ENCODE measurements at places on chromosomes 7 and 10.

GRCh38 chr7:150849204-150849775 lies 3.0 kb upstream of the AOC1 start:
- DNase-seq: no peak

DNA sequence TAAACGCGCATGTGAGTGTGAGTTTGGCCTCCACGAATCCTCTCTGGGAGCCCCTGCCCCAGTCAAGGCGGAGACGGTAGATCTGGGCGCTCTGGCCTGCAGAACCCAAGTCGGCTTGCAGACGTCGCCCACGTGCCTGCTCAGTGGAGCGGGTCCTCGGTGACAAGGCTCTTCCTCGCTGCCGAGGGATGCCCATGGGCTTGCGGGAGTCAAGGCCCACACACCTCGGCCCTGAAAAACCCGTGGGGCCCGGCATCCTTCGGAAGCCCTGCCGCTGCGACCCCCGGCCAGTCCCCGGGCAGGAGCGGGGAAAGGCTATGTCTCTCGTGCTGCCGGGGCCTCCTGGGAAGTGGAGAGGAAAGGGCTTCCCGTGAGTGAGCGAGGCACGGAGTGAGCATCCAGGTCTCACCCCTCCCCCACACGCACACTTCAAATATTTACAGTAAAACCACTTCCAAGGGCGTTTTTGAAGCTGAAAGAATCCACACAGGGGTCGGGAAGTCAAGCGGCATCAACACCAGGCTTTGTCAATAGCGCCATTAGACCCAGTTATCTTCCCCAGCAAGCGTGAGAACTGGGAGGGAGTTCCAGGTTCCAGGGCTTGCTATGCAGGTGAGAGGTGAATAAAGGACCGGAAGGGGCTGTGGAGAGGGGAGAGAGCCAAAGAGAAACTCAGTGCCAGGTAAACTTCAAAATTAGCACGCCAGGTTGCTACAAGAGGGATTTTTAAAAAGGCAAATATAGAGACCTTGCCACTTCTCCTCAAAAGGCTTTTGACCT lies 1.1 kb upstream of the MNX1 start:
- no peak for DNase-seq

- DNase-seq: no peak
Observed at GRCh38 chr7:115600207-115600606, 430.4 kb downstream of the TFEC start.

- no peak for DNase-seq
Observed at GRCh38 chr10:132255489-132256344, 52.0 kb downstream of the STK32C start.

DNA sequence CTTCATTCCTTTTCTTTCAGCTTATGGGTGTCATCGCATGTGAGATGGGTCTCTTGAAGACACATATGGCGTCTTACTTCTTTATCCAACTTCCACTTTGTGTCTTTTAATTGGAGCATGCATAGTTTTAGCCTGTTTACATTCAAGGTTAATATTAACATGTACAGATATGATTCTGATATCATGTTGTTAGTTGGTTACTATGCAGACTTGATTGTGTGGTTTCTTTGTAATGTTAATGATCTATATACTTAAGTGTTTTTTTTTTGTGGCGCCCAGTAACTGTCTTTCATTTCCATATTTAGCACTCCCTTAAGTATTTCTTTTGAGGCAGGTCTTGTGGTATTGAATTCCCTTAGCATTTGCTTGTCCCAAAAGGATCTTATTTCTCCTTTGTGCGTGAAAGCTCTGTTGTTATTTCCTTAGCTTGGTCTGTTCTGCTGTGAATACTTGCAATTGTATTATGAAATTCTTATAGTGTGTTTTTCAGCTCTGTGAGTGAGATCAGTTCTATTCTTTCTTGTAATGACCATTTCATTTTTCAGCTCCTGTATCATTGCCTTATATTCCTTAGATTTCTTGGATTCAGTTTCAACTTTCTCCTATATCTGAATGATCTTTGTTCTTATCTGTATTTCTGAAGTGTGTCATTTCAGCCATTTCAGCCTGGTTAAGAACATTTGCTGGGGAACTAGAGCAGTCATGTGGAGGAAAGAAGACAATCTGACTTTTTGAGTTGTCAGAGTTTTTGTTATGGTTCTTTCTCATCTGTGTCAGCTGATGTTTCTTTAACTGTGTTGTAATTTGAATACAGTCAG lies 88.4 kb downstream of the ABCA13 start:
- DNase-seq: no peak

DNA sequence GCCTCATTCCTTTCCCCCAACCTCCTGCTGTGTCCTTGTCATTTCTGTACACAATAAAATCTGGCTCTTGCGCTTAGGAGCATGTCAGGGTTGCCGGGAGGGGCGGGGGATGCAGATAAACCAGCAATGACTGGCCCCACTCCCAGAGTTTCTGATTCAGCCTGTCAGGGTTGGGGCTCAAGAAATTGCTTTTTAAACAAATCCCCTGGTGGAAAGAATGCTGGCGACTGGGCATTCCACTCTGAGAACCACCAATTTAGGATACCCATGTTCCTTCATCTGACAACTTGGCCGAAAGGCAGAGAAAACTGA lies 376.4 kb downstream of the TCERG1L start:
- DNase-seq: no peak

GRCh38 chr7:84914598-84914997 lies 272.3 kb downstream of the SEMA3D start:
- no peak for DNase-seq

- DNase-seq: no peak
Observed at GRCh38 chr7:18624459-18624858, 128.9 kb downstream of the HDAC9 start.

DNA sequence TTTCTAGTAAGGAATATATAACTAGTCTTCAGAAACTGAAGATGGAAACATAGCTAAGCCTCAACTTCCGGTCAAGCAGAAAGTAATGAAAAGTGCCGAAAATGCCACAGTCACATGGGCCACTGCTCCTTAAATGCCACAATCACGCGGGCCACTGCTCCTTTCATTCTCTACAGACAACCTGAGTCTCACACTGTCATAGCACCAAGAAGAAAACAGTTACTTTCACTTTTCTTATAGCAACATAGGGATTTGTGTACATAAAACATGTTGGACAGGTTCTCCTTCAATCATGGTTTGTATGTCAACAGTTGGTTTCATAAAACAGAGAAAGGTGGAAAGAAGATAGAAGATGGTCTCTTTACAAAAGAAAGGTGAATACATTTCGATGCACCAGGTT lies 48.6 kb upstream of the NOBOX start:
- DNase-seq: no peak

DNA sequence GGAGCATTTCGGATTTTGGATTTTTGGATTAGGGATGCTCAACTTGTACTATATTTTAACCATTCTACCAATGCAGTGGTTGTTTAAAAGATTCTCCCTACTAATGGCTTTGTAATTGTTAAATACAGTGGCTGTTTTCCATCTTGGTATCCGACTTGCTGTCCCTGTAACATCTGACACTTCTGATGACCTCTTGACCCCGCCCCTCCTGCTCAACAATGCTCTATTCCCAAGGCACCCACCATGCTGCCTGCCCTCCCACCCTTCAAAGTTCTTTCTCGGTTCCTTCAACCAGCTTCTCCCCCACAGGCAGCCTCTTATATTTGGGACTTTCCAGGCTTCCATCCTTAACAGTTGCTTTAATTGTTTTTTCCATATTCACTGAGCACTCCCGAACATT lies 2.0 kb downstream of the PRTFDC1 start:
- DNase-seq: no peak

DNA sequence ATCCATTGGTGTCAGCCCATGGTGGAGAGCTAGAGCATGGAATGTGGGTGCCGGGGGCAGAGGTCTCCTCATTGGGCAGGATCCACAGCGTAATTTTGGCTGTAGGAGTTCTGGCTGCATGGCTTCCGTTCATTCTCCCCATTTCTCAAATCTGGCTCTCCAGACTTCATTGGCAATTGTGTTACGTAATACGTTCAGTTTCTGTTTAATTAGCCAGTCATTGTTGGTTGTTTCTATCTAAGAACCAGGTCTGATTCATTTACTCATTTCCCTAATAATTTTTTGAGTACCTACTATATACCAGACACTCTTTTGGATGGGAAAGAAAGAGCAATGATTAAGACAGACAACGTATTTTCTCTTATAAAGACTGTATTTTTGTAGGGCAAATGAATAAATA lies 299.6 kb downstream of the CSTF2T start:
- DNase-seq: no peak

GRCh38 chr7:12519682-12520009 lies 50.9 kb upstream of the SCIN start:
- DNase-seq: no peak

DNA sequence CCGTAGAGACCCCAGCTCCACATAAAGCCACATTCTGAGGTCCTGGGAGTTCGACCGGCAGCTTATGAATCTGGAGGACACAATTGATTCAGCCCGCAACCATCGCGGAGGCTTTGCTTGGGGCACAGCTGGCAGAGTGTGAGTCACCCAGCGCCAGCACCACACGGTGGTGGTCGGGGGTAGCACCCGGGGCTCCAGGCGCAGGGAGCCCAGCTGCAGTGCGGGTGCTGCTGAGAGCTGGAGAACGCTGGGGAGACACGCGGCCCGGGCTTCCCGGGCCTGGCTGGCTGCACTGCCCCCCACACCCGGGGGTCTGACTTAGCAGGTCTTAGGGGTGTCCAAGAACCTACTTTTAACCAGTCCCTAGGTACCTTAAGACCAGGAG lies 87.9 kb downstream of the PAXIP1 start:
- DNase-seq: no peak

- DNase-seq: no peak
Observed at GRCh38 chr10:63446716-63447440, 18.9 kb downstream of the JMJD1C start.

DNA sequence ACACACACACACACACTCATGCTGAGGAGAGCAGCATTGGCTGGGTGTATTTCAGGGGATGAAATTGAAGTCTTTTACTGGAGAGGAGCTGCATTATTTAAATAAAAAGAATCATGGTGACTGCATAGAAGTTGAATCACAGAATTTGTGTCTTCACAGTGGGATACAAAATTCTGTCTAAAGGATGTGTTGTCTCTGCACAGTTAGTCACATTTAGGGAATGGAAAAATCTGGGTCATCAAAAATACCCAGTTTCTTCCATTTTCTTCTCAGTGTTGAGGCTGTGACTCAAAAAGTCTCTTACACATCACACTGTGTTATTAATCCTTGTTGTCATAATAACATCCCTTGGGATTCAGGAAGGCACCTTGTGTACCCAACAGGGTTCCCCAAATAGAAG lies 10.9 kb downstream of the PAPSS2 start:
- DNase-seq: no peak

DNA sequence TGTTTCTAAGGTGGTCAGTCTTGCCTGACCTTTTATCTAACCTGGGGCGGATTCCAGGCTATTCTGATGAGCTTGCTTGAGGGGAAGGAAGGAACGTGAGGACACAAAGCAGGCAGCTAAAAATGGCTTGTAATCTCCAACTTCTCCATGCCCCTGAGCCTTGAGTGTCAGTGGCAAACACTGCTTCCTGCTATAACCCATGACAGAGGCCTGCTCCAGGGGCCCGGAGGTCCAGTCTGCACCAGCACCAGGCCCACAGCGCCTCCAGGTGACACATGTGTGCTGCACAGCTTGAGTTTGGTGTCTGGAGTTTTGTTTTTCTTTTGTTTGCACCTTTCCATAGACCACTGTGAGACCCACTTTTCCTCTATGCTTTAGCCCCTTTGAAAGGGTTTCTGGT lies 207.9 kb downstream of the PAXIP1 start:
- DNase-seq: no peak

DNA sequence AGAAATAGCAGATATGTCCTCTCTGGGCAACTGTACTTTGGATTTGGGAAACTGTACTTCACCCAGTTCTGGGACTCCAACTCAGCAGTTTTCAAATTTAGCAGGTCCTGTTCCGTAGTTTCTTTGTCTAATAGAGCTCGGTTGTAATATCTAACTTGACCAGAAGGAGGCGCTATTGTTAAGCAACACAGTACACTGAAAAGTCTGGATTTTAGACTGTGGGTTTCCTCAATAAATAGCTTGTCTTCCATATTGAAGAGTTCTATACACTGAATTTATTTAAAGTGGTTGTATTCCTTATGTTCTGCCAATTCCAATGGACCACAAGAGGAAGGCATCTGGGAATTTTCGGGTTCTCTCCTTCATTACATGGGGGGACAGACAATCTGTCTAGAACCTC lies 39.8 kb downstream of the ELFN1 start:
- no peak for DNase-seq

- no peak for DNase-seq
Observed at GRCh38 chr10:89337484-89337883, 9.7 kb downstream of the IFIT3 start.

- no peak for DNase-seq
Observed at GRCh38 chr7:78172267-78172757, 373.7 kb downstream of the PHTF2 start.

GRCh38 chr7:138729444-138729843 lies 28.3 kb upstream of the SVOPL start:
- no peak for DNase-seq

- no peak for DNase-seq
Observed at GRCh38 chr10:2992401-2993198, 74.7 kb upstream of the PFKP start.

DNA sequence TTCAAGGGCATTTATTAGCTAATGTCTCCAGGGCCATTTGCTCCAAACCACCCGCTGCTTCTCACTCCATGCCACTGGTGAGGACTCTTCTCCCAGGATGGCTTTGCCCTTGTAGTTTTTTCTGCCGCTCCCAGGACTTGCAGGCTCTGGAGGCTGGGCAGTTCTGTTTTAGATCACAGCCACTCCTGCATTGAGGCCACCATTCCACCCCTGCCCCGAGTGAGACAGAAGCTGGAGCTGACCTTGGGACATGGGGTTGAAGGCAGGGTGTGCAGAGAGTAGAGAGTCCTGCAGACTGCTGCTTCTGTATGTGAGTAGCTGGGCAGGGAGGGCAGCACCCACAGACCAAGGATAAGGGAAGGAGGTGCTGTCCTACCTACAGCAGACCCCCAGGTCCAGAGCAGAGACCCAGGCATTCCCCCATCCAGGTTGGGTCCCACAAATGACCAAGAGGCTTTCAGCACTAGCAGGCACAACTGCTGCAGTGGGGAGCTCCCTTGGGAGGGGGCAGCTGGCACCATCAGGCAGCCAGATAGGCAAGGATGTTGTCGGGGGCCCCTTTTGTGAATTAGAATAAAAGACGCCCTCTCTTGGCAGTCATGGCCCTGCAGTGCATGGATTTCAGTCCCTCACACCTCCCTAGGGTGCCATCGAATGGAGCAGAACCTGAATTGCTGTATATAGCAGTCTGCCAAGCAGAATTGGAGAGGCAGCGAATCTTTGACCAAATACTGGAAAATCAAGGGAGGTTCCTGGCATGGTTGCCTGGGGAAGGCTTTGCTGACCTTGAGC lies 22.7 kb upstream of the ADCYAP1R1 start:
- DNase-seq: no peak

- DNase-seq: no peak
Observed at GRCh38 chr10:117262291-117262902, 21.5 kb downstream of the SLC18A2 start.

DNA sequence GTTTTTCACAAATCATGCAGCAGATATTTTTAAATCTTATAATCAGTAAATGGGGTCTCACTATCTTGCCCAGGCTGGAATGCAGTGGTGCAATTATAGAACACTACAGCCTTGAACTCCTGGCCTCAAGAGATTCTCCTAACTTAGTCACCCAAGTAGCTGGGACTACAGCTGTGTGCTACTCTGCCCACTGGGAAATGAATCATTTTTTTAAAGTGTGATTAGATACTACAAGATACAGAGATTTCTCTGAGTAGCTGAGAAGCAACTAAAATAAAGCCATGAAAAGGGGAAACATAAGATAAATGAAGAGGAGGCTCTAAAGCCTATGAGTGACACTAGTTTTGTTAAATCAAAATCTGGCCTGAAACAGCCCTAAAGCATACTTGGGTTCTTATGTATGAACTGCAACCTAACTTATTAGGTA lies 119.7 kb downstream of the JMJD1C start:
- DNase-seq: no peak

Data from GM12891 (cell line).